ENCODE measurements at places on chromosomes 11 and 22. TPM values are rescaled to one million over a fixed set of nuclear protein-coding genes. Genes with fewer than 3 reads are reported as not detected.

GRCh38 chr11:61328351-61328750, 4.6 kb downstream of the DDB1 start:
- DNase-seq: no peak

Gene MEI1
- 0.16 TPM for total RNA-seq

Gene MIAT
- 45.6 TPM for total RNA-seq

- DNase-seq: no peak
Observed at GRCh38 chr11:102614031-102614430, 11.1 kb downstream of the MMP20 start.

DNA sequence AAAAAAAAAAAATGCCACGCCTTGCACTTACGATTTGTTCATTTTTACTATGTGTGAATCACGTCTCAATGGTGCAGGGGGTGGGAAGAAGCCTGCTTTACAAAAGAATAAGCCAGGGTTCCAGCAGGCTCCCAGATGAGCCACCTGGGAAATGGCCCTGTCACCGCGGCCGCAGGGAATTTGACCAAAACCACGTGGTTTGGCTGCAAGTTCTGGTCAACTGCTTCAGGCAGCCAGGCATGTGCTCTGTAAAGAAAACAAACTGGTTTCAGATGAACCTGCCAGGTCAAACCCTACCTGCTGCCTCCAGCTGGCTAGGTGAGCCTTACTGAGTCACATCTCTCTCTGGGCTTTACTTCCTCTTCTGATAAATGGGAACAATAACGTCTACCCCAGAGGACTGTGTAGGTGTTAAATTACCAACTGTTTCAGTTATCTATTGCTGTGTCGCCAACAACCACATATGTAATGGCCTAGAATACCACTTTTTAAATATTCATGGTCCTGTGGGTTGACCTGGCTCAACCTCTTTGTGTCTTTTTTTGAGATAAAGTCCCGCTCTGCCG, 30.5 kb upstream of the GCAT start:
- no peak for DNase-seq

Gene FERMT3
- 2.8 TPM for total RNA-seq

- DNase-seq: no peak
Observed at GRCh38 chr11:22458161-22458560, 120.0 kb downstream of the SLC17A6 start.

Data from neural crest cell (in vitro differentiated cells).